Gastroesophageal sphincter (tissue), 4 donors: ENCODE measurements at places on chromosomes 16 and 17.
A peak's percentile ranks its signal among the peaks of the same experiment; 100 is the strongest.

GRCh38 chr16:68785715-68786114 is 48.6 kb downstream of the CDH1 start:
- H3K36me3 ChIP-seq, result no peaks in the 10 kb centered on the region
- ATAC-seq, result no peak
- H3K27ac ChIP-seq, result no peak overlapping the region
- no peaks in the 10 kb centered on the region for H3K27me3 ChIP-seq
- H3K4me3 ChIP-seq, result no peak overlapping the region

DNA sequence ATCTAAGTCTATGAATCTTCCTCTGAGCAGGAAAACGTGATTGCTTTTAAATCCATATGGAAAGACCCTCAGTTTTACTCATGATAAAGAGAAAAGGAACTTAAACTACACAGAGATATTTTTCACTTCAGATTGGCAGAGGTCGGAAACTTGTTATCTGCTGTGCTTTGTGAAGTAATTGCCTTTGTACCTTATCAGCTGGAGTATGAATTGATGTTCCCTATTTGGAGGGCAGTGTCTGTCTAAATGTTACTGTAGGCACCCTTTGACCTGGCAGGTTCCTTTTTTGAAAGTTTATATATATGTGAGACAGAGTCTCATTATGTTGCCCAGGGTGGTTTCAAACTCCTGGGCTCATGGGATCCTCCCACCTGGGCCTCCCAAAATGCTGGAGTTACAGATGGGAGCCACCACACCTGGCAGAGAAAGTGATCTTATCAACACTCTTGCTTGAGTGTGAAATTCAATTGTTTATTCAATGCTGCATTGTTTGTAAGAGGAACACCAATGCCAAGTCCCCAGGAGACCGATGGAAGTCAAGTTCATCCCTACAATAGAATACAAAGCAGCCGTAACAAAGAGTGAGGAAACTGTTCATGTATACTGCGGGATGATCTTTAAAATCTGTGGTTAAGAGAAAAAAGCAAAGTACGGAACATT is 52.3 kb downstream of the ABCC1 start:
- no peak for ATAC-seq
- H3K27me3 ChIP-seq, result no peaks in the 10 kb centered on the region
- H3K36me3 ChIP-seq, result no peaks in the 10 kb centered on the region
- no peaks in the 10 kb centered on the region for H3K4me1 ChIP-seq

DNA sequence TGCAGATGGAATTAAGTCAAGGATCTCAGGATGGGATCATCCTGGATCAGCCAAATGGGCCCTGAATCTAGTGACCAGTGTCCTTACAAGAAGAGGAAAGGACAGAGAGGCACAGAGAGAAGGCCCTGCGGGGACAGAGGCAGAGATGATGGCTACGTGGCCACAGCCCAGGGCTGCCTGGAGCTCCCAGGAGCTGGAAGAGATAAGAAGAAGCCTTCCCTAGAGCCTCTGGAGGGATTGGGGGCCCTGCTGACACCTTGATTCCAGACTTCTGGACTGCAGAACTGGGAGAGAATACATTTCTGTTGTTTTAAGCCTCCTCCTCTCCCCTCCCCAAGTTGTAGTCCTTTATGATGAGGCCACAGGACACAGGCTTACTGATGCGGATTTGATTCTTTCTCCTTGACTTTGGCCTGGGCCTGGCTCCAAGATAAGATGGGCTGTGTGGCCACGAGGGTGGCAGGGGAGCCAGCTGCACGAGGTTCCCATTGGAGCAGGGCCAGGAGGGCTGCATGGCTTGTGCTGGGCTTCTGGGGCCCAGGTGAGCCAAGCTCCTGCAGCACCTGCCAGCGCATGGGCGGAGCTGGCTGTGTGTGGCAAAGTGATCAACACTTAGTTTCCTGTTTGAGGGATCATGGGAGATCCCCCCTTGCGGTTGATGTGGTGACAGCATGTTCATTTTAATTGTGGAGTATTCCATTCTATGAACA is 146.1 kb downstream of the IRF8 start:
- no peak overlapping the region for H3K27ac ChIP-seq
- no peak for ATAC-seq
- H3K27me3 ChIP-seq, result no peaks in the 10 kb centered on the region
- H3K36me3 ChIP-seq, result no peaks in the 10 kb centered on the region

DNA sequence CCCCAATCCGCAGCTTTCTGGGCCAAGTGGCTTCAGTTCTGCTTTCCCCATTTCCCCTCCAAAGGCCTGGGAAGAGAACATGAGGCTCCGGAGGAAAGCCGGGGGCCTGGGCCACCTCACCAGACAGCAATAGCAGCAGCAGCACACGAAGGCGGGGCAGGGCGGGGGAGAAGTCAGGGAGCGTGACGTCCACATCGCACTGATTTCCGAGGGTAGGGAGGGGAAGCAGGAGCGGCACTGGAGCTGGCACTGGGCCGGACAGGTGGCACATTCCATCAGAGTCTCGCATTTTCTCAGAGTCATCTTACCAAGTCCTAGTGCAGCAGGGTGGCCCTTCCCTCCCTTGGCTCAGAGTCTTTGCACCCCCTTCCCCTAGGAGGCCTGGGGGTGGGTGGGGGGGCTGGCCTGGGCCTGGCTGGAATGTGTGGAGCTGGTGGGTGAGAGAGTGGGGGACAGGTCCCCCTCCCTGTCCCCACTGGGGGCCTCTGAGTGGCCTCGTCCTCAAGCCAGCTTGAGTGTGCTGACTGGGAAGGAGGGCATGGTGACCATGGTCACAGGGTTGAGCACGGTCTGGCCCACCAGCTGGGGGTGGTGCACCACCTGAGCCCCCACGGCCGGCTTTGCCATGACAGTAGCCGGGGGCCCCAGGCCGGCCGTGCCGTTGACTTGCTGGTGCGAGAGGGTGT is 14.3 kb downstream of the MNT start:
- no peaks in the 10 kb centered on the region for H3K36me3 ChIP-seq
- H3K27ac ChIP-seq, result peak overlapping the region; percentile 100
- no peak overlapping the region for H3K4me3 ChIP-seq
- H3K27me3 ChIP-seq, result no peaks in the 10 kb centered on the region
- H3K4me1 ChIP-seq, result peaks cover 81% of the 10 kb centered on the region

DNA sequence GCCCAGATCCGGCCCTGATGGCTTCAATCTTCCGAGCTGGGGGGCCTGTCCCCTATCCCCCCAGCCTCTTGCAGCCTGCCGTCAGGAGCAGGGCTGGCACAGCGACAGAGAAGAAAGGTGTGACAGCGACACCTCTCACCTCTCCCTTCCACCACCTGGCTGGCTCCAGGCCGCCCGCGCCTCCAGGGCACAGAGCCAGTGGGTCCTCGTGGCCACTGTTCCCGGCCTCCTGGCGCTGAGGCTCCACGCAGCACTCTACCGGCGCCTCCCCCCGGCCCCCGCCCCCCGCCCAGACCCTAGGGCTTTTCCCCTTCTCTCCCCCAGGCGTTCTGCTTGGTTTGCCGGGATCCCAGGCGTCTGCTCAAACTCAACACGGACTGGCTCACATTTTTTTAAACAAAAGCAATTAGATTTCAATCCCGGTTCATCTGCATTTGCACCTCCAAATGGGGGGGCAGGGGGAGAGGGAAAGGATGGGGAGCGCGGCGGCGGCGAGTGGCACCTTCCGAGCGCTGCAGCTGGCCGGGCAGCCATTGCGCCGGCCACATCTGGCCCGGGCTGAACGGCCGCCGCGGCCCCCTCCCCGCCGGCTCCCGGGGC is 12.8 kb upstream of the CBX8 start:
- peaks cover 100% of the 10 kb centered on the region for H3K27me3 ChIP-seq
- H3K27ac ChIP-seq, result no peak overlapping the region
- no peaks in the 10 kb centered on the region for H3K36me3 ChIP-seq
- ATAC-seq, result no peak
- peak overlapping the region; percentile 21 for H3K4me3 ChIP-seq

DNA sequence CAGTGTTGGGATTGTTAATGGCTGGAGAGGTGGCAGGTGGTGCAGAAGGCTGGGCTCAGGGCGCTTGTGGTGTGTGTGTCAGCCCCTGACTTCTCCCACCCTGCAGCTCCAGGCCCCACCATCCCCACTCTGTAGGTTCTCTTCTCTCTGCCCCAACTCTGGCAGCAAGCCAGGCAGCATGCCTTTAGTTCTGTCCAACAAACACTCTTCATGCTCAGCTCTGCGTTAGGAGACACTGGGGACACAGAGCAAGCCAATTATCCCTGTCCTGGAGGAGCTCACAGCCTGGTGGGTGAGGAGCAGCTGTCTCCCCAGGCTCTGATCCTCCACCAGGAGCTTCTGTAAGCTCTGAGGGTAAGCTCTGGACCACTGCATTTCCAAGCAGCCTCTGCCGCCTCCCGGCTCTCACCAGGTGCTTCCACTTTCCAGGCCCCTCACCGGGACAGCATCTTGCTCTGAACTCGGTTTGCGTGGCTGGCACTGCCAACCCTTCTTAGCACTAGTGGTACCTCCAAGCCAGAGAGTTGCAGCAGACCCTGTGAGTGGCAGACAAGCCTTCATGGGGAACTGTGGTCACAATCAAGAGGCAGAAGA is 34.3 kb upstream of the WSCD1 start:
- no peaks in the 10 kb centered on the region for H3K4me1 ChIP-seq
- H3K27ac ChIP-seq, result no peak overlapping the region
- no peak for ATAC-seq
- peaks cover 16% of the 10 kb centered on the region for H3K27me3 ChIP-seq
